Fibroblast of the aortic adventitia (primary cell): ENCODE measurements at places on chromosomes 1 and 21.

DNA sequence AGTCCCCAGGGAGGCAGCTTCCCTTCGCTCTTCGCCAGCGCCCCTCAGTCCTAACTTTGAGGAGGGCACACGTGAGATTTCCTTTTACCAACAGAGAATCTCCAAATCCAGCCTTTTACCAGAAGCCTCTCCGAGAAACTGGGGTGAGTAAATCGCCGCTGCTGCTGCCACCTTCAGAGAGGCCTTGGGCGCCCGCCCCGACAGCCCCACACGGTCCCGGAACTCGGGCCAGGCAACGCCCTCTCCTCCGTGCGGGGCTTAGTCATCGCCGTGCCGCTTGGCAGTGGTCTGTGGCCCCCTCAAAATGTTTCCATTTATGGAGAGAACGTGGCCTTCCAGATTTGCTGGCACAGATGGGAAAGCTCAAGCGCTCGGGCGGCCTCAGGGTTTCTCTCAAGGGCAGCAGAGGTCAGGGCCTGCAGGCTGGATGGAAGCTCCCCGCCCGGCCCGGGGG lies 41.4 kb upstream of the COL6A2 start:
- DNase-seq: peak; percentile 84

DNA sequence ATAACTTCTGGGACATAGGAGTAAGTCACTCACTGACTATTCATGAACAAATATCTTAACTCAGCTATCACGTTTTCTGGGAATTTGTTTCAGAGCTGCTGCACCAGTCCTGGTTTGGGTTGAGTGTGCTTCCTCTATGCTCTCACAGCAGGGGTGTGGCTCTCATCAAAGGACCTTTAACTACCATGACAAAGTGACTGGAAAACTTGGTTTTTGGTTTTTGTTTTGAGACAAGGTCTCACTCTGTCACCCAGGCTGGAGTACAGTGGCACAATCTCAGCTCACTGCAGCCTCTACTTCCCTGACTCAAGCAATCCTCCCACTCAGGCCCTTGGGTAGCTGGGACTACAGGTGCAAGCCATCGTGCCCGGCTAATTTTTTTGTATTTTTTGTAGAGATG lies 4.1 kb downstream of the ILDR2 start:
- no peak for DNase-seq

GRCh38 chr1:89098857-89099256 lies 27.1 kb downstream of the GBP2 start:
- DNase-seq: no peak

DNA sequence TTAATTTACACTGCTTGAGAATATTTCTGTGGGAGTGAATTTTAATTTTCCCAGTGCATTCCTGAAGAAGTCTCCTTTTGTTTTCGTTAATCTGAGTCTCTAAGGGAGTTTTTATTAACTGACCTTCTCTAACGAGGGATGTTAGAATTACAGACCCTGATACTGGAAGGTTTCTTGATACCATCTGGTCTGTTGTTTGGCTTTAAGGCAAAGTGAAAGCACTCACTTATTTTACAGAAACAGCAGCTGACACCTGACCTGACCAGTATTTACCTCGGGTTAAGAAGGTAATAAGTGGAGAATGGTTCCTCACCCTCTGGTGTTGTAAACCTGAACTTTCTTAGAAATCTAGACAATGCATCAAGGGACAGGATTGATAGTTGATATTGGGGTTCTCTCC lies 12.4 kb downstream of the CDC14A start:
- no peak for DNase-seq

DNA sequence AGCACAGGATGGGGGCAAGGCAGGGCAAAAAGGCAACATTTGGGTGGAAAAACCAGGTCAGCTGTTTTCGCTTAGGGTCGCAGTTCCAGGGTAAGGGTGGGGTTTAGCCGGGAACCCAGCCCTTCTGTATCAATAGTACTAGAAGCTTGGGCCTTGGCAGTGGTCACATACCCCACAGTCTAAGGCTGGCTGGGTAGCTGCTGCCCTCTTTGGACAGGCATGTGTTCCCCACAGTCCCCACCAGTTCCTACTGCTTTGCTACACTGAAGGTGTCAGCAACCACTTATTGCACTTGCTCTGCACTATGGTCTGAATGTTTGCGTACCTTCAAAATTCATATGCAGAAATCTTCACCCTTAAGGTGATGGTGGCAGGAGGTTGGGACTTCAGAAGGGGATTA lies 349.8 kb downstream of the LTN1 start:
- DNase-seq: no peak

DNA sequence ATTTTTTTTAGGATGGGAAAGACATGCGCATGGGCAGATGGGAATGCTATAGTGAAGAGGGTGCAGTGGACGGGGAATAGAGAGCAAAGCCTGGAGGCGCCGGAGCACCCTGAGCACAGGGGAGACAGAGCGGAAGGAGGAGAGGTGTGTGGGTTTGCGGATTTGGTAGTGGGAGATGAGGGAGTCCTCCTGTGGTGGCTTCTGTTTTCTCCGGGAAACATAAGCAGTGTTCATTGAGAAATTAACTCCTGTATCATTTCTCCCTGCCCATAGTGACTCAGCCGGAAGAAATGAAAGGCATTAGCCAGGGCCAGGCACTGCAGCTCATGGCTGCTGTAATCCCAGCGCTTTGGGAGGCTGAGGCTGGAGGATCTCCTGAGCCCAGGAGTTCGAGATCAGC lies 4.7 kb upstream of the PTPRF start:
- DNase-seq: peak; percentile 73

DNA sequence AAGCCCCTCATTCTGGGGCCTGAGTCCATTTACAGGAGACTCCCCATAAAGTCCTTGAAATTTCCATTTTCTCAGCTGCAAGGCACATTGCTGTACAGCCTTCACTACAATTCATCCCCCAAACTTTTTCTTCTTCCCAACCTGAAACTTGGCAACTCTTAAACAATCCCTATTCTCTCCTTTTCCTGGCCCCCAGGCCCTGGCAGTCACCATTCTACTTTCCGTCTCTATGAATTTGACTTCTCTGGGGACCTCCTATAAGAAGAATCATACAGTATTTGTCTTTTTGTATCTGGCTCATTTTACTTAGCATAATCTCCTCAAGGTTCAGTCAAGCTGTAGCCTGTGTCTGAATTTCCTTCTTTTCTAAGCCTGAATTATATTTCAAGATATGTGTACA lies 332.9 kb downstream of the PCP4 start:
- DNase-seq: no peak

- no peak for DNase-seq
Observed at GRCh38 chr1:21238141-21238800, 52.0 kb downstream of the ECE1 start.

DNA sequence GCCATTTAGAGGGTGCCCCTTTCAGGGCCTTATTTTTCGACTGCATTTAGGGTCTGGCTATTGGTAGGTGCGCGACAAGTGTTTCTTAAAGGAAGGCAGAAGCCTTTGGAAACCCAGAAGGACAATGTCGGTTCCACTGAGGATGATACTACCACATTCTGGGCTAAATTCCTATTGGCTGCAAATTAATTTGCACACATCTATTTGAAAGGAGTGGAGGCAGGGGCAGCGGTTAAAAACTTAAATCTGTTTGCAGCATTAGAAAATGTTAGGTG lies 1.1 kb downstream of the PATJ start:
- peak; percentile 39 for DNase-seq

- peak; percentile 48 for DNase-seq
Observed at GRCh38 chr1:71770121-71770520, 512.2 kb downstream of the NEGR1 start.

GRCh38 chr1:24875257-24875656 lies 54.8 kb downstream of the RUNX3 start:
- DNase-seq: no peak

- DNase-seq: no peak
Observed at GRCh38 chr1:231584921-231585320, 41.7 kb upstream of the DISC1 start.

- DNase-seq: no peak
Observed at GRCh38 chr1:34272152-34272551, 95.4 kb downstream of the C1orf94 start.

DNA sequence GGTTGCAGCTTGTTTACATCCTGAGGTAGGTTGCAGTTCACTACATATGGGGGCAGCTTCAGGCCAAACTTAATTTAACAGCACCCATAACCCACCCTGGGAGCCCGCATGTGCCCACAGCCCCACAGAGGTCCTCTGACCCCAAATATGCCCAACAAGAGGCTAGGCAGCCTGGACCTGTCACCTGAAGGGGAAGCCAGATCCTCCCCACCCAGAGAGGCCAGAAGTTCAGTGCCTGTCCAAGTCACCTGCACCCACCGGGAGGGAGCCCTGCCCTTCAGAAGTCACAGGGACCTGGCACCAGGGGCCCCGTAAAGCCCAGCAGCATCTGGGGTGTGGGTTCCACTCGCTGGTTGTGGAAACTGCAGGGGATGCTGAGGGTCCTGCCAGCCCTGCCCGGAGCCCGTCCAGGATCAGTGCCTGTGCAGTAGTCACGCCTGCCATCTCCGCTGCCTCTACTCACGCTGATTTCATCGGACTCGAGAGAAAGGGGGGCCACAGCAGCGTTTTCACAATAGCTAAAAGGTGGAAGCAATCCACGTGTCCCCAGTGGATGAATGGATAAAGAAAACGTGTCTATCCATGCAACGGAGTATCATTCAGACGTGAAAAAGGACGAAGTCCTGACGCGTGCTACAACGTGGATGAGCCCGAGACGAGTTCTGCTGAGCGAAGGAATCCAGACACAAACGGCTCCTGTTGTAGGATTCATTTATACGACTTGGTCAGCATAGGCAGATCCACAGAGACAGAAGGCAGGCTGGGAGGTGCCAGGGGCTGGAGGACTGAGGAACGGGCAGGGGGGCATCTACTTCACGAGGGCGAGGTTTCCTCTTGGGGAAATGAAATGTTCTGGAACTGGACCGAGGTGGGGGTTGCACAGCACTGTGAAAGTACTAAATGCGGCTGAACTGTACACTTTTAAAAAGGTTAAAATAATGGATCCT lies 33.9 kb upstream of the COL6A2 start:
- no peak for DNase-seq

DNA sequence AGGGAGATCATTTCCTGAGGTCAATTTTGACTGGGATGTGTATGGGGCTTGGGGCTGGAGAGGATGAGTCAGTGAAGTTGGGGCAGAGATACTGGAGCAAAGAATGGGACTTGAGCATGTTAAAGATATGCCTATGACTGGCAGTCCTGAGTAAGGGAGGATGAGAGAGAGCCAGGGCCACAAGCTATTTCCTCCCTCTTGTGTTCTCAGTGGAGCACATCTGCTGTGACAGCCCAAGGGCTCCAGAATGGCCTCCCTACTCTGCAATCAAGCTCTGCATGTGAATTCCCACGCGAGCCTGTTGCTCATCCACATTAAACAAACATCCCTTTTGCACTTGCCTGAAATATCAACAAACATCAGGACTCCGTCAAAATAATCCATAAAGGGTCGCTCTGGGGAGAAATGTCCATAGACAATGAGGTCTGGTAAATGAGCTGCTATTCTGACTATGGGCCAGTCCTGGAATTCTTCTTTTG lies 9.2 kb downstream of the ADCY10 start:
- peak; percentile 49 for DNase-seq

DNA sequence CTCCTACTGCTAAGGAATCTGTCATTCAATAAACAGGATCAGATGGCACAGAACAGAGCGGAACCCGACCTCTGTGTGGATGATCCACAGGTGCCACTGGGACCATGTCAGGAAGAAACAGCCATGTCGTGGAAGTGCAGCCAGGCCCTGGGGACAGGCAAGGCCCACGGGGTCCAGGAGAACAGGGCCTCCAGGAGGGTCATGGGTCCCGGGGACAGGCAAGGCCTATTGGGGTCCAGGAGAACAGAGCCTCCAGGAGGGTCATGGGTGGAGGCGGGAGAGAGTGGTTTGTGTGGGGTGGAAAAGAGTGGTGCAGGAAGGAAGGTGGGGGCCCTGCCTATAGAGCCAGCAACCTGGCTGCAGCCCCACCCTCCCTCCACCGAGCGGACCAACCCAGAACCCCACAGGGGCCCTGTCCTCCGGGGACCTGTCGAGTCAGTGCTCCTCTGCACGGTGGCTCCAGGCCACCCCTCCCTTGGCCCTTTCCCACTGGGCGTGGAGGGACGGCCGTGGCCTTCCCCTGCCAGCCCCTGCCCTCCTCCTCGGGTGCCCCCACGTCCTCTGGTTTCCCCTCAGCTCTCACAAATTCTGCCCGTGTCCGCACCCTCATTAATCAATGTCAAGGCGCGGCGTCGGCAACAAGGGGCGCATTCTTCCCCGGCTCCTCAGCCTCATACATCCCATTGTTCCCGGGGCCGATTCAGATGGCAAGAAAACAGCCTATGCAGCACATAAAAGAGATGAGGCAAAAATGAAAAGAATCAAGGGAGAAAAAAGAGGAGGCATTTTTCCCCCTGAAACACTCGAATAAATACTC lies 146.4 kb downstream of the PRDM16 start:
- DNase-seq: no peak

- DNase-seq: no peak
Observed at GRCh38 chr1:175287849-175288248, 95.3 kb upstream of the KIAA0040 start.

DNA sequence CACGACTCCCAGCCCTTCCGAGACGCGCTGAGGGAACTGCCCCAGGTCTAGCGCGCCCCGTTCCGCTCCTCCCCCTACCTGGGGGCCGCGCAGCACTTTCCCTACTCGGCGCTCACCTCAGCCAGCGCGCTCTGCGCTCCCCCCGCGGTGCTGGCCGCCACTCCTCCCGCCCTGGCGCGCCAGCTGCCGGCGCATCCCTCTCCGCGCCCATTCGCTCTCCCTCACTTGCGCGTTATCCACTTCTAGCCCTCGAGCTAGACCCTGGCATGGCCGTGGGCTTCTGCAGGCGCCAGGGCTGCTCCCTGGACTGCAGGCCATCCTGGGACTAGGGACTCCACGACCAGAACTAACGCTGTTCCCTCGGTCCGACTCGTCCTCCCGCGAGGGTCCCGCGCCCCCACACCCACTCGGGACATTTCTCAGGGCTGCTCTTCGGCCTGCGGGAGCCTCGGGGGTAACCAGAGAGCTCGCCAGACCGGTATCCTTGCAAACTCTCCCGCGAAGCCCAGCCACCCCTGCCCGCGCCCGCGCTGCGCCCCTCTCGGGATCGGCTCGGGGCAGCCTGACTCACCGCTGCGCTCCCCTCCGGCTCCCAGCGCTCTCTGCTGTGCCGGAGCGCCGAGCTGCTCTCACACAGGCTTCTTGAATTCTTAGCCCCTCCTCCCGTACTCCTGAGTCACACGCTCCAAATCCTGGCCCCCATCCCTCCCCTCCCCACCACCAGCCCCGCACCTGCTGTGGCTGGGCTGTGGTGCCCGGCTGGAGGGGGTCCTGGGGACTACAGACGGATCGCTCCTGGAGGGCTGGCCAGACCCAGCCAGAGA lies at the start of gene NGF:
Gene NGF, minus strand, starts transcription at position 617 of the 824 bp plus-strand sequence. CDS start 51,454 bp downstream, outside the sequence.
- peak; percentile 74 for DNase-seq

DNA sequence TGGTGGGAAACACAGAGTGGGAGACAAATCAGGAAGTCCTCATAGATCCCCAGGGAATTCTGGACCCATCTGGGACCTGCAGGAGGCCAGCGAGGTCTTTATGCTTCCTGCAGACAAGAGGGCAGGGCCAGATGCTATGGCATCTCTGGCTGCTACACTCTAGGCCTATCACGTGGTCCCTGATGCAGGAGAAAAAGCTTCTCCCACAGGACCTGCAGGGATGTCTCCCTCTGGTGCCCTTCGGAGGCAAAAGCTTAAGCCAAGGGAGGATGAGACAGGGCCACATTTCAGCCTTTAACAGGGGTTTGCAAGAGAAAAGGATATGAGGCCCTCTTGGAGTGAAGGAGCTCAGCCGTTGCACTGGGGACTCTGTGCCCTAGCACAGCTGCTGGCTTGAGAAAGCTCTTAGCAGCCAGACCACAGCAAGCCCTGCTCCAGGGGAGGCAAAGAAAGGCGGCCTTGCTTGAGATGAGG lies 243.0 kb downstream of the C1orf94 start:
- DNase-seq: peak; percentile 9

- DNase-seq: peak; percentile 16
Observed at GRCh38 chr1:230977761-230978490, 735 bp downstream of the TTC13 start.
